ENCODE measurements at places on chromosomes 2 and 18.

GRCh38 chr18:51169731-51170130 lies 27.8 kb downstream of the MEX3C start:
- DNase-seq: no peak

- DNase-seq: no peak
Observed at GRCh38 chr2:74039611-74040010, 54.9 kb downstream of the TET3 start.

- DNase-seq: no peak
Observed at GRCh38 chr2:107091163-107091864, 205.3 kb upstream of the ST6GAL2 start.

DNA sequence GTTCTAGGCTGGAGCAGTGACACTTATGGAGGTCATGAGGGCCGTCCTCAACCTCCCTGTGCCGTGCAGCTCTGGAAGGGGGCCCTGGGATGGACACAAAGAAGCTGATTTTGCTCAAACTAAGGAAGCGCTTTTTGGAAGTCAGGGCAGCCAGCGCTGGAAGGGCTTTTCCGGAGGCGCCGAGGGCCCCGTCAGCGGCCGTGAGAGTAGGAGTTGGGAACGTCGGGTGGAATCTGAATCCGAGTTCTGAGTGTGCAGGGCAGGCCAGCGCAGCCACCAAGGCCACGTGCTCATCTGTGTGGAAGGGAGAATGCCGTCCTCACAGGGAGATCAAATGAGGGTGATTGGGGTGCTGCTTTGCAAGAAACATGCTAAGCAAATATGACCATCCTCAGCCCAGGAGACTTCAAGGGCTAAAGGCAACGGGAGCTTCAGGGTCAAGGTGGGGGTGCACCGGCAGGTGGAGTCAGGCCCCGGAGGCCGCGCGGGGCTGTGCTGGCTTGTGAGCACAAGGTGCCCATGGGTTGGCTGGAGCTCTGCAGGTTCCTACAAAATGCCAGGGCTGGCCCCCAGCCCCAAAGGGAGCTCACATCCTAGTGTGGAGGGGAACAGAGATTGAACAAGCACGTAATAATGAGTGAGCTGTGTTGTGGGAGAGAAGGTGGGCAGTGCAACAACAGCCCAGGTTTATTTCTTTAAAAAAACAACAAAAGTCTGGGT lies 70.4 kb upstream of the HPCAL1 start:
- DNase-seq: no peak

- no peak for DNase-seq
Observed at GRCh38 chr18:54191352-54191751, 33.1 kb downstream of the MBD2 start.
